ENCODE measurements at places on chromosomes 7 and 10. TPM values are rescaled to one million over a fixed set of nuclear protein-coding genes. Genes with fewer than 3 reads are reported as not detected.
A peak's percentile ranks its signal among the peaks of the same experiment; 100 is the strongest.

DNA sequence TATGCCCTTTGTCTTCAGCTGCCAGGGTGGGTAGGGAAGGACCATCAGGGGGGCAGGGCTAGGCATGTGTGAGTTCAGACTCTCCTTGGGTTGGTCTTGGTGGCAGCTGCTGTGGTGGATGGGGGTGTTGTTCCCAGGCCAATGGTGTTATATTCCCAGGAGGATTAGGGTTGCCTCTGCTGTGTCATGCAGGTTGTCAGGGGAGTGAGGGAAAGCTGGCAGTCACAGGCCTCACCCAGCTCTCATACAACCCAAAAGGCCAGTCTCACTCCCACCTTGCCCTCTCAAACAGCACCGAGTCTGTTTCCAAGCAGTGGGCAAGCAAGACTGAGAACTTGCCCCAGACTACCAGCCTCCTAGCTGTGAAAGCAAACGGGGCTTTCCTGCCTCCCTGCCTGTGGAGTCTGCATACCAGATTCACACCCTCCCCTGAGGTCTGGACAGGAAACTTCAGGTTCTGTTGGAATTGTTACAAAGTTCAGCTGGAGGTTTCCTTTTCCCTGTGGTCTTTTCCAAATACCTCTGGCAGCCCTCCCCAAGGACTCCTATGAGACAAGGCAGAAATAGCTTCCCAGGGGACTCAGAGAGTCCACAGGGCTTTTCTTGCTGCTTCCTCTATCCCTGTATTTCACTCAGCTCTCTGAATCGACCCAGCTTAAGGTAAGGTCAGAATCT lies 1.4 kb downstream of the HYAL4 start:
- no peak overlapping the region for H3K4me3 ChIP-seq
- no peaks in the 10 kb centered on the region for H3K4me1 ChIP-seq
- no peak for DNase-seq
- no peaks in the 10 kb centered on the region for H3K27me3 ChIP-seq

- no peaks in the 10 kb centered on the region for H3K36me3 ChIP-seq
- DNase-seq = no peak
- no peak overlapping the region for H3K4me3 ChIP-seq
- H3K4me1 ChIP-seq = no peaks in the 10 kb centered on the region
Observed at GRCh38 chr7:86479144-86479543, 164.6 kb upstream of the GRM3 start.

PILRA gene
- total RNA-seq = 20.6 TPM

DNA sequence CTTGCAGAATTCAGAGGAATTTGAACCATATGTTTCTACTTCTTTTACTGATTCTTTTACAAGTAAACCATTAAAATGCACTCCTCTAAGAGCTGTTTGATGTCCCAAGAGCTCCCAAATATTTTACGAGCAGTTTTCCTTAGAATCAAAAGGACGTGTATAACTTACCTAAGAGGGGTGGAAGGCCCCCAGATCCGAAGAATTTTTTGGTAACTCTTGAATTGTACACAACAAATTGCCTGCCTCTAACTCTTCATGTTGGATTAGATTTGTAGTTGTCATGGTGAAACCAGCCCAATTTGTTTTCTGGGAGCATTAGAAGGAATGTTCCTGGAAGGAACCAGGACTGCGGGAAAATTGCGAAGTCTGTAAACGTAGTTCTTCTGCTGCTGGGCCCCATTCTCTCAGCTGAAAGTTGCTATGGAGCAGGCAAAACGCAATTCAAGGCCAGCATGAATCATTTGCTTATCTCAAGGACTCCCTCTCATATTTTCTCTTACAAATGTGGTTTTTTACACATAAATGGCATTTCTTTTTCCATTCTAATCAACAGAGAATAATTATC lies 124.8 kb upstream of the TMEM72 start:
- no peaks in the 10 kb centered on the region for H3K36me3 ChIP-seq
- DNase-seq = peak; percentile 35
- peaks cover 7% of the 10 kb centered on the region for H3K4me1 ChIP-seq
- H3K27ac ChIP-seq = peak overlapping the region; percentile 30
- H3K27me3 ChIP-seq = no peaks in the 10 kb centered on the region

DNA sequence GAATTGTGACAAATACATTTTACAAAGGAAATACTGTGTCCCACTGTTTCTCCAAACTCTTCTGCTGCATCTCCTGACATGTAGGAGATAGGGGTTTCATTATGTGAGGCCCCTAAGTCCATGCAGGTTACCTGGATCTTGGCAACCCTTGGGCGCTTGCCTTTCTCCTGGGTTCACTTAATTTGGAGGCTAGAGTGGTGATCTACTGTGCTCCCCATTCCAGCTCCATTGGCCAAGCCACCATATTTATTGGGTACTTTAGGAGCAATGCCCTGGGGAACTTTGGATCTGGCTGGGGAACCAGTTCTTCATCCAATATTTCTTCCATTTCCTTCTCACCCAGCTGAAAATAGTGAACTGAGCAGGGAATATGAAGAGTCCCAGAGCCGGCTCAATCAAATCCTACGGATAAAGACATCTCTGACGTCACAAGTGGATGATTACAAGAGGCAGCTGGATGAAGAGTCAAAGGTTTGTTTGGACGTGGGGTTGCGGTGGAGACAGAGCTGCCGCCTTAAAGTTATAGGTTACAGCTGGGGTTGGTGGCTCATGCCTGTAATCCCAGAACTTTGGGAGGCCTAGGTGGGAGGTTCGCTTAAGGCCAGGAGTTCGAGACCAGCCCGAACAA lies 18.5 kb downstream of the MYH16 start:
- no peak for DNase-seq
- H3K4me3 ChIP-seq = no peak overlapping the region
- no peaks in the 10 kb centered on the region for H3K4me1 ChIP-seq
- H3K36me3 ChIP-seq = no peaks in the 10 kb centered on the region
- H3K27me3 ChIP-seq = no peaks in the 10 kb centered on the region

DNA sequence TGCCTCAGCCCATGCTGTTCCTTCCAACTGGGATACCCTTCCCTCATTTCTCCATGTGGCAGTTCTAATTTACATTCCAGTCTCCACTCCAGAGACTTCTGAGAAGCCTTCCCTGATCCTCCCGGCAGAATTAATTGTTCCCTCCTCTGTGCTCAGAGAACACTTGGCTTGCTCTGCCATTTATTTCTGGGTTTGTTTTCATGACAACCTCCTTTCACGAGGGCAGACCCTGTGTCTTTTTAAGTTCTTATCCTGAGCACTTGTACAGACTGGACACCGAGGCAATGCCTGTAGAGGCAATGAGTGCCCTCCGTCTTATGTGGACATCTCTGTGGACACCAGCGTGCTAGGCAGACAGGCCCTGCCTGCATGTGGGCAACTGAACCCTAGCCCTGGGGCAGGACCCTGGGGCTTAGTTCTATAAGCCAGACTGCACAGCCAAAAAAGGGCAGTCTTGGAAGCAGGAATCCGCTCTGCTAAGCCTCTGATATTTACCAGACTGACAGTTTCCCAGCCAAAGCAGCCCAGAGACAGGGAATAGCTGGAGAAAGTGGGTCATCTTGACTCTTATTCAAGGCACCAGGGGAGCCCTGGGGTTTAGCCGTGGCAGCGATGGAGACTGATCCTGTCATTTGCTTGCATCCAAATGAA lies 474.0 kb downstream of the RPS24 start:
- no peaks in the 10 kb centered on the region for H3K36me3 ChIP-seq
- peaks cover 8% of the 10 kb centered on the region for H3K4me1 ChIP-seq
- peak overlapping the region; percentile 76 for H3K27ac ChIP-seq
- H3K4me3 ChIP-seq = no peak overlapping the region
- DNase-seq = no peak

SPDYE5 gene
- total RNA-seq = not detected

- no peaks in the 10 kb centered on the region for H3K27me3 ChIP-seq
- H3K4me1 ChIP-seq = no peaks in the 10 kb centered on the region
- H3K36me3 ChIP-seq = no peaks in the 10 kb centered on the region
- no peak for DNase-seq
- H3K4me3 ChIP-seq = no peak overlapping the region
Observed at GRCh38 chr7:85733169-85733915, 546.5 kb upstream of the SEMA3D start.

- H3K27me3 ChIP-seq = no peaks in the 10 kb centered on the region
- DNase-seq = no peak
- no peaks in the 10 kb centered on the region for H3K4me1 ChIP-seq
Observed at GRCh38 chr10:33193701-33194521, 140.6 kb downstream of the NRP1 start.

MOGAT3 gene
- total RNA-seq = not detected

SLK gene
- total RNA-seq = 30.9 TPM

DNA sequence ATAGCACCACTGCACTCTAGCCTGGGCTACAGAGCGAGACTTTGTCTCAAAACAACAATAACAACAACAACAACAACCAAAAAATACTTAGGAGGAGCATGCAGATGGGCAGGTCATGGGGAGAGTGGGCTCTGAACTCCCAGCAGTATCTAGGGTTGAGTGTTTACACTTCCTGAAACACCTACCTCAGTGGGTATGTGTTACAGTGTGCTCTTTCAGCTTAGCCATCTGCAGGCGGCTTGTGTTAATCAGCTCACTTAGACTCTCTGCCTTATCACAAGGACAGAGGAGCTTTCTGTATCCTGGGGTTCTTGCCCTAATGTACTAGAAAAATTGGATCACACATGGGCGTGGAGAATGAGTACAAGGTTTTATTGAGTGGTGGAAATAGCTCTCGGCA lies 340.2 kb downstream of the KIF20B start:
- H3K4me1 ChIP-seq = no peaks in the 10 kb centered on the region
- H3K27me3 ChIP-seq = no peaks in the 10 kb centered on the region
- H3K36me3 ChIP-seq = no peaks in the 10 kb centered on the region
- DNase-seq = no peak
- no peak overlapping the region for H3K4me3 ChIP-seq

UPK3B gene
- total RNA-seq = 7.3 TPM

HOXA7 gene
- 8.4 TPM for total RNA-seq

- H3K36me3 ChIP-seq = no peaks in the 10 kb centered on the region
- no peak for DNase-seq
Observed at GRCh38 chr7:38367301-38367890, 94.0 kb upstream of the TARP start.

DNA sequence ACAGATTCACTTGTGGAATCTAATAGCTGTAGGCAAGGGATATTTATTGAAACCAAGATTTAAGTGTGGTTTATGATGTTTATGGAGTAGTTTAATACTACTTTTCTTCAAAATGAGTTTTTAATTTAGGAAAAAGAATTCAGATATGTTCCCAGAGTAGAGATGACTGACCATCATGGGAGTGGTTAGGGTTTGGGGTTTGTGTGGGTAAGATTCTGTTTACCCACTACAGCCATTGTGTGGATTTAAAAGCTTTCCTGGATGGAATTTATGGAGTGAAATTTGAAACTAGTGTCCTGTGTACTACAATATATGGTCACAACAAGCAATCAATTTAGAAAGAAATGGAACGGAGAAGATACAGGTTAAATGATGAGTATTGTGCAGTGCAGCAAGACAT lies 453.5 kb downstream of the AUTS2 start:
- no peak for DNase-seq
- H3K4me3 ChIP-seq = no peak overlapping the region
- no peaks in the 10 kb centered on the region for H3K27me3 ChIP-seq
- no peaks in the 10 kb centered on the region for H3K36me3 ChIP-seq
- no peaks in the 10 kb centered on the region for H3K4me1 ChIP-seq
- no peak overlapping the region for H3K27ac ChIP-seq

DNA sequence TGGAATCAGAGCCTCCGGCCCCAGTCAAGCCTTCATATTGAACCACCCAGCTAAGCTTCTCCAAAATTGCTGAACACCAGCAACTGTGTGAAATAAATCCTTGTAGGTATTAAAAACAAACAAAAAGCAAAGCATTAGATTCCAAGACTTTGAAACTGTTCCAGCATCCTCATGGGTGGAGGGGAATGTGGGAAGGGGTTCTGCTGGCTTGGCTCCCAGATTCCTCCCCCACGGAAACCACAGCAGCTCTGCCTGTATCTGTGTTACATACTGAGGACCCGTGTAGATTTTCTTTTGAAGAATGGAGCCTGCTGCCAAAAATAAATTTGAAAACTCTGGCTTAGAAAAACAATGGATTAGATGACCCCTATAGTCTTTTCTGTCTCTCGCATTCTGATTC lies 20.0 kb downstream of the AKR1B1 start:
- H3K27ac ChIP-seq = no peak overlapping the region
- H3K27me3 ChIP-seq = no peaks in the 10 kb centered on the region
- H3K36me3 ChIP-seq = no peaks in the 10 kb centered on the region
- H3K4me3 ChIP-seq = no peak overlapping the region

GRCh38 chr10:2108496-2108895 lies 371.2 kb upstream of the ADARB2 start:
- DNase-seq = no peak
- no peaks in the 10 kb centered on the region for H3K27me3 ChIP-seq
- no peaks in the 10 kb centered on the region for H3K36me3 ChIP-seq
- H3K4me1 ChIP-seq = no peaks in the 10 kb centered on the region

DNA sequence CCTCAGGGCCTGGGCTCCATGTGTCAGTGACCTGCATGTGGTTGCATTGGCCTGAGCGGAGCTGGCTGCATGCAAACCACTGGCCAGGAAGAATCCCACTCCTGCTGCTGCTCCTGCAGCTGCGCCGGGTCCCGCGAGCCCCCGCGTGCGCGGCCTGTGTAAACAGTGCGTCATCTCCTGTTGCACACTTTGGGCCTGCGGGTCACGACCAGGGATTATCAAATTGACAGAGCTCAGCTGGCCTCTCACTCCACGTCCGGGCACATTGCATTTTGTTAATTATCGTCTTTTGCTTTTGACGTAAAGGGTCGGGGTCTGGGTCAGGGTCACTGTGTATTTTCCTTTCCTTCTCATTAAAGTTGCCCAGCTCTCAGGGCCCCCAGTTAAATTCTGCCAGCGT lies 132.6 kb downstream of the RGS10 start:
- DNase-seq = no peak
- no peaks in the 10 kb centered on the region for H3K36me3 ChIP-seq
- H3K27ac ChIP-seq = peak overlapping the region; percentile 45

CALD1 gene
- total RNA-seq = 351 TPM

- H3K4me3 ChIP-seq = no peak overlapping the region
- no peak overlapping the region for H3K27ac ChIP-seq
- H3K27me3 ChIP-seq = no peaks in the 10 kb centered on the region
- no peaks in the 10 kb centered on the region for H3K4me1 ChIP-seq
- H3K36me3 ChIP-seq = no peaks in the 10 kb centered on the region
- DNase-seq = no peak
Observed at GRCh38 chr10:77911535-77912123, 14.9 kb downstream of the DLG5 start.
